ENCODE measurements at places on chromosomes 13 and 19. TPM values are rescaled to one million over a fixed set of nuclear protein-coding genes. Genes with fewer than 3 reads are reported as not detected.

The CEACAM7 gene
- not detected for total RNA-seq

The DACH1 gene
- not detected for total RNA-seq

The NCAN gene
- not detected for total RNA-seq

The RPL13A gene
- 6,044 TPM for total RNA-seq

All from naive thymus-derived CD4-positive, alpha-beta T cell (primary cell).